ENCODE measurements at places on chromosomes 16 and 17.

DNA sequence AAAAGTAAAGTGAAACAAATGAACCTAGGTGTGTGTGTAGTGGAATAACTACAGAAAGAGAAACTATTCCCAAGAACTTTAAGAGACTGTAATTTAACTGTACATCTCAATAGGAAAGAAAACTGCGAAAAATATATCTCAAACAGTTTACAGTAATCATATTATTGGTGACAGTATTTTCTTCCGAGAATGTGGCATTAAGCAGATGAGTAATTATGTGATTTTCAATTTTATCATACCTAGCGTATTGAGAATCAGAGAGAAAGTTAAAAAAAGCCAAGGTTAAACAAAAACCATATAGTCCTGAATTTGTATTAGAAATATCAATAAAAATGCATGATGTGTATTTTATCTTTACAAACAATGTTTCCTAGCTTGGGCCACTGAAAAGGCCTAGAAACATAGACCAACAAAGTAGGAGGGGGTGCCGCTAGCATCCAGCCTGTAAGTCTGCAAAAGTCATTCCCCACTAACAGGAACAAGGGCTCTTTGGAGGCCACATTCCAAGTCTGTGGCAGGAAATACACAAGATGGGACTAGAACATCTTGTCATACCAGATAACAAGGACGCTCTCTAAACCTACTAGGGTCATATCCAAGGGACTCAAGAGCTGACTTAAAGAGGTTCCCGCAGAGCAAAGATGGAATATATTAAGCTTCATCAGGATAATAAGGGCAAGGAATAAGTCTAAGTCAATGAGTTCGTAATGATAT, 20.5 kb downstream of the RNF157 start:
- DNase-seq = no peak

DNA sequence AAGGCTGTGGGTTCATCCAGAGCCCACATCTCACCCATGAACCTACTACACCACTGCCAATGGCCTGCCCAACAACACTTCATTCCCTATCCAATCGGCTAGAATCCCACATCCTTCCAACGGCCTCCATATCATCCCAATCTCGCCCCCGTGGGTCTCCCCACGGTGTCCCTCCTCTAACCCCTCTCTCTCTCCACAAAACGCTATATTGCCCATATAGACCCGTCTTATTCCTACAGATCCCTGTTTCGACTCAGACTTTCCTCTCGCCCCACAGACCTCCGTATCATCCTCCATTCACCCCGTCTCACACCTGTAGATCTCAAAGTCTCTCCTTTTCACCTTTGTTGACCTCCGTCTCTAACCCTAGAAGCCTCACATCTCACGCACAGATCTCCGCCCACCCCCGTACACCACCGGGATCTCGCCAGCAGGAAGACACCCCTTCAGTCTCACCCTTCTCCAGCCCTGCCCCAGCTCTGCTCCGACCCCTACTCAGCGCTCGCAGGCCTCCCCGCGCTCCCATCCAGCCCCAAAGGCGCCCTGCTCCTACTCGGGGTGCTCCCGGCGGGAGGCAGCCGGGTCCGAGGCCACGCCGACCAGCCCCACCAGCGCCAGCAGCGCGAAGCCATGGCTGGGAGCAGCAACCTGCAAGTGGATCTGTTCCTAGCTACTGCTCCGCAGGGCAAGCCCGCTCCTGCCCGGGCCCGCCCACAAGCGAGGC, at the start of gene FDXR:
Gene FDXR (minus strand): TSS at position 682 of the 724 bp plus-strand sequence. CDS start 50 bp downstream, at position 632.
- DNase-seq = no peak

DNA sequence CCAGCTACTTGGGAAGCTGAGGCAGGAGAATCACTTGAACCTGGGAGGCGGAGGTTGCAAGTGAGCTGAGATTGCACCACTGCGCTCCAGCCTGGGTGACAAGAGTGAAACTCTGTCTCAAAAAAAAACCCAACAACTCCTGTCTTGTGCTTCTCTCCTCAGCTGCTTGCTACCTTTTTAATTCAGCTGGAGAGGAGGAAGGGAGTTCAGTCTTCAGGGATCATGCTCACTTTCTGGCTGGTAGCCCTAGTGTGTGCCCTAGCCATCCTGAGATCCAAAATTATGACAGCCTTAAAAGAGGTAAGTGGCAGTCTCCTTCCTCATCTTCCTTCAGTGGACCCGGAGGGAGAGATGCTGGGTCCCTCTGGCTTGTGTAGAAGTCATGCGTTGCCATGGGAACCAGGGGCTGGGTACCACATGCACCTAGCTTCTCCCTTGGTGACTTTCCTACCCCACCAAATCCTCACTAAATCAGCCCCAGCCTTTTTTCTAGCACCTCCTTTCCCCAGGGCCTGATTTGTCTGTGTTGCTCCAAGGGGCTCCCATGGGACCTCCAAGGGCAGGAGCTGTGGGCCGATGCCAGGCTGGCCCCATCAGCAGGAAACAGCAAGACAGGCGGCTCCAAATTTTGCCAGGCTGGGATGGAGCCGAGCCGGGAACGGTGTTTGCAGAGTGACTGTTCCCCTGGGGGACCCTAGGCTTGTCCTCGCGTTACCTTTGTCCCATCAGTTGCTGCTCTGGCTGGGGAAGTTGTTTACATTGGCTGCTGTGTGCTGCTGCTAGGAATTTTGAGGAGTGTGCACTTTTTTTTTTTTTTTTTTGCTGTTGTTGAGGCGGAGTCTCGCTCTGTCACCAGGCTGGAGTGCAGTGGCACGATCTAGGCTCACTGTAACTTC, 65.2 kb downstream of the ABCC1 start:
- no peak for DNase-seq

- no peak for DNase-seq
These were observed 237.5 kb upstream of the SALL1 start for GRCh38 chr16:51388516-51388951.

GRCh38 chr16:50314665-50315064, 48.3 kb downstream of the ADCY7 start:
- DNase-seq = no peak

DNA sequence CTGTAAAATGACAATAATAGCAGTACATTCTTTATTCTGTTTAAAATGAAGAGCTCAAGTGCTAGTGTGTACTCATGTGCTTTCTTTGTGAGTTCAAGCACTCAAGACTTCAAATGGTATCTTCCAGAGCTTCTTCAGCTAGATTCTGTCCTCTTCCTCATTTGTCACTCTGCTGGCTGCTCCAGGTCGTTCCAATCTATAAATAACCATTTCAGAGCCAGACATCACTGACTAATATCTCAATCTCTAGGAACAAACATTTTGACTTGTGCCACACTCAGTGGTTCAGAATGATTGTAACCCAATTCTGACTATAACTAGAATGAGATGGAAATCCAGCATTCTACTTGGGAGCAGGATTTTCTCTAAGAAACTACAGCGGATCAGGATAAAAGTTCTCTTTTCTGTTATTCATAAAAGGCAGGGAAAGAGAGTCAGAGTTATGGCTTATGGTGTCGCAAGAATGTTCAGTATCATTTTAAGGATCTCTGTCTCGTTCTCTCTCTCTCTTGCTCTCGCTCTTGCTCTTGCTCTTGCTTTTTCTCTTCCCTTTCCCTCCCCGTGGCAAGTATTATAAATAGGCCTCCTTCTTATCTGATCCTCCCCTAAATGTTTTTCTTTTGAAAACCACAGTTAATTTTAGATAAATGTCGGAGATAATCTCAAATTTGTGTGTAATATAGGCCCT, 116.3 kb upstream of the MAF start:
- DNase-seq = no peak

DNA sequence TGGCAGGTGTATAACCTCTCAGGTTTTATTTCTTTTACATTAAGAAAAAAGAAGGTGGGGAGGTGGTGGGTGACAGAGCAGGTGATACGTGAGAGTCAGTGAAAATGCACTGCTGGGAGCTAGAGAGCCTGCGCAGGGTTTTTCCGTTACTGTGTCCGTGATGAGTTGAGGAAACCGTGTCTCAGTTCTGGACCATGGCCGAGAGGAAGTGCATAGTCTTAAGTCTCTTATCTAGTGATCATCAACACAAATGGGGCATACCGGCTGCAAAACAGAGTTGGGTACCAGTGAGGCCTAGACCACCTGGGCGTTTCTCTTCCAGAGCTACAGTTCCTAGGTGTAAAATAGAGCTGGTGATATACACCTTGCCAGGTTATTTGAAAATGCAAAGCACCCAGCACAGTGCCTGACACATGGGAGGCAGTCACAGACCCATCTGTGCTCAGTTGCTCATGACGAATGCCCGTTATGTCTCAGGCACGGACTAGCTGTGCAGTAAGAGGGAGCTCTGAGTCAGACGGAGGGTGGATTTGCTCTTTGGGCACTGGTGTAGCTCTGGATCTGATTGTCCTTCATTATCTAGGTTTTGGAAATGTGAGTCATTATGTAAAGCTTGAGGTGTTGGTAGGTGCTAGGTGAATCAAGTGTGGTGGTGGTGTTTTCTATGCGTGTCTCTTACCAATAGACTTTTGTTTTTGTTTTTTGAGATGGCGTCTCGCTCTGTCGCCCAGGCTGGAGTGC, 60.9 kb downstream of the RPTOR start:
- no peak for DNase-seq

DNA sequence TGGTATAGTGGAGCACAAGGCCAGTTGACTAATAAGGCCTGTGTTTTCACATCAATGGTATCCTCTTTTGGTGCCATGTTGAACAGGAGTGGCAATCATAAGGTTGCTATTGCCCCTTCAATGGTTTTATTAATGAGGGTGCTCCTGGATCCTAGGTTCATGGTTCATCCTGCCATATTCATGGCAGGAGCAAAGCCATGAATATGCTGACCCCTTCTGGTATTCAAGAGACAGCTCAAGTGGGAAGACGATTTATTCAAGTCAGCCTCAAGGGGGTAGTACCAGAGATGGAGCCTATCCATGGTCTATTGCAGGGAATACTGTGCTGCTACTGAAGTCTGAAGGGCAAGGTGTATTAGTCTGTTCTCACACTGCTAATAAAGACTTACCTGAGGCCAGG, 2.6 kb downstream of the ABCA9 start:
- no peak for DNase-seq

- DNase-seq = no peak
These were observed 215.8 kb downstream of the TANC2 start for GRCh38 chr17:63181856-63182255.

GRCh38 chr17:77772461-77772897, 186.0 kb upstream of the TNRC6C start:
- DNase-seq = no peak

- DNase-seq = no peak
These were observed 32.1 kb downstream of the WSB1 start for GRCh38 chr17:27326051-27326450.

All from nucleus accumbens (tissue), 56 donors.